ENCODE measurements at places on chromosomes 5 and 9.

DNA sequence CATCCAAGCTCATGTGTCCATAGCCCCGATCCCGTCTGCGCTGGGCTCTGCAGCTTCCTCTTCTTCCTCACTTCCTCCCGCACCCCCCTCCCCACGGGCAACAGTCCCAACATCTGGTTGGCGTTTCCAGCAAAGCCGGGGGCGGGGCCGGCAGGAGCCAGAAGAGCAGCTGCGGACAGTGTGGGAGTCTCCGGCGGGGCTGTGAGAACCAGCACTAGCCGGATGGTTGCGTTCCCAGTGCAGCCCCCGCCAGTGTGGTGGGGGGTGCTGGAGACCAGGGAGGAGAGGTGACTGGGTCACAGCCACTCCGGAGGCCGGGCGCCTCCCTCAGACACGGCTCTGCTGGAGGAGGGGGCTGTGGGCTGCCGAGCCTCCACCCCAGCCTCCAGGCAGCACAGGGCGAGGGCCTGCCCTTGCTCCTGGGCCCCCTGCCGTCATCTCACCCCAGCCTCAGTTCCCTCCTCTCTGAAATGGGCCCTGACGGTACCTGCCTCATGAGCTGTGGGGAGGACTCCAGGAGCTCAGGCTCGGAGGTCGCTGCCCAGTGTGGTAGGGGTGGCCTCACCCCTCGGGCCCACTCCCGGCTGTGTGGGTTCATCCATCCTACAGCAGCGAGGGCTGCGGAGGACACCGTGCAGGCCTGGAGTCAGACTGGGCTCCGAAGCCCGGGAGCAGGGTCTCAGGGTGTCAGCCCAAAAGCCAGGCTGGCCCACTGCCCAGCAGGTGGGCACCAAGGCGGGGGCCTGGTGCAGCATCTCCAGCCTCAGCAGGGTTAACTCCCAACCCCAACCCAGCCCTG is 41.5 kb upstream of the NOTCH1 start:
- no peak for DNase-seq

DNA sequence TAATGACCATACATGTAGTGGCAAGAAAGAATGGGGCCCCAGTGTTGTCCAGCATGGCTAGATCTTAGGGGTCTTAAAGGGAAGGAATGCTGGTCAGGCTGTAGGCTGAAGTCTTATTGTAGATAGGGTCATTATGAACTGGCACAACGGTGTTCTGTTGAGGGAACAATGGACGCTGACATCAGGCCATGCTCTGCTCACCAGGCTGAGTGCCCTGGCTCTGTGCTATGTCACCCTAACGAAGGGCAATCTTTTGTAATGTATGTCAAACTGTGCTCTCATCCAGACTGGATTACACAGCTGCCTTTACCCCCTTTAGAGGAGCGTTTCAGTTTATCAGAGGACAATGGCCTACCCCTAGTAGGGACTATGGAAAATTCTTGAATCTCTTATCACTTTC is 14.6 kb upstream of the ZNF608 start:
- no peak for DNase-seq

DNA sequence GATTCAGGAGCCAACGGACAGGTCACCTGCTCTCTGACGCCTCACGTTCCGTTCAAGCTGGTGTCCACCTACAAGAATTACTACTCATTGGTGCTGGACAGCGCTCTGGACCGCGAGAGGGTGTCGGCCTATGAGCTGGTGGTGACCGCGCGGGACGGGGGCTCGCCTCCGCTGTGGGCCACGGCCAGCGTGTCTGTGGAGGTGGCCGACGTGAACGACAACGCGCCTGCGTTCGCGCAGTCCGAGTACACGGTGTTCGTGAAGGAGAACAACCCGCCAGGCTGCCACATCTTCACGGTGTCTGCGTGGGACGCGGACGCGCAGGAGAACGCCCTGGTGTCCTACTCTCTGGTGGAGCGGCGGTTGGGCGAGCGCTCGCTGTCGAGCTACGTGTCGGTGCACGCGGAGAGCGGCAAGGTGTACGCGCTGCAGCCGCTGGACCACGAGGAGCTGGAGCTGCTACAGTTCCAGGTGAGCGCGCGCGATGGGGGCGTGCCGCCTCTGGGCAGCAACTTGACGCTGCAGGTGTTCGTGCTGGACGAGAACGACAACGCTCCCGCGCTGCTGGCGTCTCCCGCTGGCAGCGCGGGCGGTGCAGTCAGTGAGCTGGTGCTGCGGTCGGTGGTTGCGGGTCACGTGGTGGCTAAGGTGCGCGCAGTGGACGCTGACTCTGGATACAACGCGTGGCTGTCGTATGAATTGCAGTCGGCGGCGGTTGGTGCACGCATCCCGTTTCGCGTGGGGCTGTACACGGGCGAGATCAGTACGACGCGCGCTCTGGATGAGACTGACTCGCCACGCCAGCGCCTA is 1.7 kb downstream of the PCDHA10 start:
- DNase-seq = no peak

DNA sequence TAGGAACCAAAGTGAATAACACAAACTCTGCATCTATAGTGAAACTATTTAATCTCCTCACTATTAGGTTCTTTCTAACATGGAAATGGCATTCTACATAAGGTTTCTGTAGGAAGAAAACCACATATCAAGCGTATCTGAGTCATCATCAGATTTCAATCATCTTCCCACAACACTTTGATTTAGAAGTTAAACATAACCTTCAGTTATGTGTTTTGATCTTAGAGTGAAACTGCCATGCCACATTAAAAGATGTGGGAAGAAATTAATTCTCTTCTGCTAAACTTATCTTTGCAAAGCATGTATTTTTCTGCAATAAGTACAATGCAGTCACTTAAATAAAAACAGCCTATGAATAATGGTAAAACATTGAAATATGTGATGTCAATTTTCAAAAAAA is 55.0 kb downstream of the MEF2C start:
- DNase-seq = no peak

GRCh38 chr9:35835216-35835632 is 6.2 kb downstream of the TMEM8B start:
- DNase-seq = peak; percentile 20

DNA sequence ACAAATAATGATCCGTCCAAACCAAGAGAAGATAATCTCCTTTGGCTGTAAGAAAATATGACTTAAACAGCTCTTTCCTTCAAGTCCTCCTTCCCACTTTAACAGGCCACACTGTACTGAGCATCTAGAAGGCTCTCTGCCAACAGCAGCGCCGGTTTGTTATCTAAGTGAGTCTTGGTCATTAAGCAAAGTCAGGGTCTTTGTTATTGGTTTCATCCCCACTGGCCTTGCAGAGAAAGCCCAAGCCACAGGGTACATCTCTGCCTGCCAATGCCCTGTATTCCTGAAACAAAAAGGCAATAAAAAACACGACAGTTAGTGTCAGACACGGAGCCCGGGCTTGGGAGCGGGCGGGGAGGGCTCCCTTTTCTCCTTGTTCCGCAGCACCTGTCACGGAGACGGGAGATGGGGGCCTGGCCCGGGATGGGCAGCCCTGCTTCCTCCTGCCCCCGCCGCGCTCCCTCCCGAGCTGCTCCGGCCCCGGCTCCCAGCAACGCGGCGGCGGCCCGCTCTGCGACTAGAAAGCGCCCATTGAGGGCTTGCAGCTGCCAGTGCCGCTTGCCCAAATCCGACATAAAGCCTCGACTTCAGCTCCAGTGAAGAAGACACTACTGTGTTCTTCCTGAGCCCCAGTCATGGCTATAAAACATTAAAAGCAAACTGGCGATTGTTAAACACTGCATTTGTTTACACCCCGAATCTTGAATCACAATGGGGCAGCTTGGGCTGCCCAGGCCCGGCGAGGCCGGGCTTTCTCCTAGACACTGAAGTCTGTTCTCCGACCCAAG is 28.1 kb upstream of the PIK3R1 start:
- no peak for DNase-seq

DNA sequence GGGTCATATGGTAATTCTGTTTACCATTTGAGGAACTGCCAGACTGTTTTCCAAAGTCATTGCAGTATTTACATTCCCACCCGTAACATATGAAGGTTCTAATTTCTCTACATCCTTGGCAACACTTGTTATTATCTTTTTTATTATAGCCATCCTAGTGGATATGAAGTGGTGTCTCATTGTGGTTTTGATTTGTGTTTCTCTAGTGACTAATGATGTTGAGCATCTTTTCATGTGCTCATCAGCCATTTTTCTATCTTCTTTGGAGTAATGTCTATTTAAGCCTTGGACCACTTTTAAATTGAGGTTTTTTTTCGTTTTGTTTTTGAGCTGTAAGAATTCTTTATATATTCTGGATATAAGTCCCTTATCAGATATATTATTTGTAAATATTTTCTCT is 132.8 kb upstream of the RUSC2 start:
- no peak for DNase-seq

GRCh38 chr9:126423142-126423915 is 96.7 kb downstream of the MVB12B start:
- peak; percentile 1 for DNase-seq

- DNase-seq = no peak
These were observed 2.6 kb upstream of the DAPK1 start for GRCh38 chr9:87494970-87495471.

- peak; percentile 54 for DNase-seq
These were observed 8.0 kb upstream of the FXN start for GRCh38 chr9:69027355-69028097.

GRCh38 chr5:103703617-103704016 is 141.0 kb upstream of the NUDT12 start:
- DNase-seq = no peak

DNA sequence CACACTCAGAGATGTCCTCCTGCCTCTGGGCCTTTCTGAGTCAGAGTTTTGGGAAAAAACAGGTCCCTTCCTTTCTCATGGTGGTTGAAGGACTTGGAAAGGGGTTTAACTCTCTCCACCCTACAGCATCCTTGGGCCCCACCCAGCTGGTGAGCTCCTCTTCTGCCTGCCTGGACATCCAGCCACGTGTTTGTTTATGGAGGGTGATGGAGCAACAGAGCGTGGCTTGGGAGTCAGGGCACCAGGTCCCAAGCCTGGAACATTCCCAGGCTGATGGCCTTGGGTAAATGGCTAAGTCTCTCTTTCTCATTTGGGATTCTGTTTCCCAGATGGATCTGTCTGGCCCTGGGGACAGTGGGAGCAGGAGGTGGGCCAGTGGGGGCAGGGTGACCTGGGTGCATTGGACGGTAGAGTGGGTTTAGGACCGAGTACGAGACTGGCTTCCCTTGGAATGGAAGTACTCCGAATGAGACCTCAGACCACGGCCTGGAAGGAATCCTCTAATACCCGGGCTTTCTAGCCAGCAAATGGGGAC is 141.1 kb upstream of the IRX2 start:
- DNase-seq = no peak

GRCh38 chr9:101140764-101141163 is 112.2 kb downstream of the PLPPR1 start:
- DNase-seq = no peak

GRCh38 chr5:127064253-127064840 is 9.0 kb downstream of the C5orf63 start:
- no peak for DNase-seq

GRCh38 chr5:24444414-24444813 is 200.4 kb downstream of the CDH10 start:
- DNase-seq = no peak

GRCh38 chr5:56099346-56099745 is 104.6 kb upstream of the IL6ST start:
- no peak for DNase-seq

Measured in CD4-positive, alpha-beta T cell treated with Interleukin-4 for 1 hour (primary cell).